BJ (cell line): ENCODE measurements at places on chromosomes 5 and 9.

DNA sequence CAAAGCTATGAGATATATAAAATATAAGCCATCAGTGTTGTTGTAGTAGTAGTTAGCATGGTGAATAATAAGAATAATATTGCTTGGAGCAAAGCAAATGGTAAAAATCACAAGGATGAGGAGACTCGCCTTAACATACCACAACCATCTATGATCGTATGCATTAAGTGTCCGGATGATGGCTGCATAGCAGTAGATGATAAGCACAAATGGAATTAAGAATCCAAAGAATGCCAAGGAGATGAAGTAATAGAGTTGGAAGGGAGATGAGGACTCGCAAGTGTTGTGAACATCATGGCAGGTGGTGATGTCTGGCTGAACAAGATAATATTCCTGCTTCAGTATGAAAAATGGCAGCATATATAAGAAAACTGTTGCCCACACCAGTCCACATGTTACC lies 5.5 kb downstream of the F2RL2 start:
- peak; percentile 43 for DNase-seq

DNA sequence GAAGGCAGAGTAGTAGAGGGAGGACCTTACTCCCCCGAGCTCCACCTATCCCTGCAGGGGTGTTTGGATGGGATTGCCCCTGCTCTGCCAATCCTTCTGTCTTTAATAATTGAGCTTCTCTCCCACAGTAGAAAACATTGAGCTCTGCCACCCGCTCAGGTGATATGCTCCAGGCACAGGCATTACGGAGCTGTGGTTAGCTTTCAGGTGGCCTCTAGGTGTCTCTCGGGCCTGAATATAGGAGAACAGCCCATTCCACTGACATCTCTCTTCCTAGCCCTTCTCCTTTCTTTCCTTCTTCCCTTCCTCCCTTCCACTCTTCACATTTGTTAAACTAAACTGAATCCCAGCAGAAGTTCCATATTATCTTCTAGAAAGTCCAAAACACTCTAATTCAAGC lies 203.4 kb downstream of the SYK start:
- DNase-seq, result no peak

DNA sequence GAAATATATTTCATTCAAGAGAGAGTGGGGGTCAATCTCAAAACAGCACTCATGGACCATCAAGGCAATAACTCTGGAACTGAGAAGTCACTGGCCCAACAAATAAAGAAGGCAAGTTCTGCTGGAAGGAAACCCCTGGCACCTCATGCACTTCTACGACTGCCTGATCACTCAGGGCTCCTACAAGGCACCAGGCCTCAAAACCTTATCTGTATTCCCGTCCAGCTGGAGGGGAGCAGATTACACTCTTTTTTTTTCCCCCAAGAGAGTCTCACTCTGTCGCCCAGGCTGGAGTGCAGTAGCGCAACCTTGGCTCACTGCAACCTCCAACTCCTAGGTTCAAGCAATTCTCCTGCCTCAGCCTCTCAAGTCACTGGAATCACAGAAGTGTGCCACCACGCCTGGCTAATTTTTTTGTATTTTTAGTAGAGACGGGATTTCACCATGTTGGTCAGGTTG lies 49.9 kb downstream of the P4HA2 start:
- no peak for DNase-seq

GRCh38 chr9:113682297-113682771 lies 193.8 kb upstream of the ZNF618 start:
- DNase-seq, result peak; percentile 47

DNA sequence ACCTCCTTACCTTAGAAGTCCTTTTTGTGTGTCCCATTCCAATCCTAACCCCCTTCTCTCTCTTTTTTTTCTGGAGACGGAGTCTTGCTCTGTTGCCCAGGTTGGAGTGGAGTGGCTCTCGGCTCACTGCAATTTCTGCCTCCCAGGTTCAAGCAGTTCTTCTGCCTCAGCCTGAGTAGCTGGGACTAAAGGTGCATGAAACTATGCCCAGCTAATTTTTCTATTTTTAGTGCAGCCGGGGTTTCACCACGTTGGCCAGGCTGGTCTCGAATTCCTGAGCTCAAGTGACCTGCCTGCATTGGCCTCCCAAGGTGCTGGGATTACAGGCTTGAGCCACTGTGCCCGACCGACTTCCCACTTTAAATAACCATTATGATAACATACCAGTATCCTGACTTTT lies 17.5 kb downstream of the TMEM38B start:
- DNase-seq, result no peak

DNA sequence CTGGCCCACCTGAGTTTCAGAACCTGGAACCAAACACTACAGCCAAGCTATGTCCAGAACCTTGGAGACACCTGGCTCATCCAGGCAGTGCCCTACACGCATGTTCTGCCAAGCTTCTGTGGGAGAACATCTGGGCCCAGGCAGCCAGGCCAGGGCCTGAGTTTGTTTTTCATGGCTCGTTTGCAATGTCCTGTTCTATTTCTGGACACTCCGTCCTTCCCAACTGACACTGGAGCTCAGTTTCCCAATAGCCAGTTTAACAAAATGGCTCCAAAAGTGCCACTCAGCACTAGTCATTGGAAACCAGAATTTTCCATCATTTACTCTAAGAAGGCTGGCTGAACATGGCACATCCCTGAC lies 38.6 kb downstream of the SH3RF2 start:
- DNase-seq, result no peak

GRCh38 chr9:110626101-110626829 lies 42.3 kb upstream of the MUSK start:
- DNase-seq, result peak; percentile 59

- DNase-seq, result no peak
Measured at GRCh38 chr9:7782400-7783120, 17.0 kb downstream of the DMAC1 start.

- DNase-seq, result no peak
Measured at GRCh38 chr5:108607421-108607820, 140.3 kb upstream of the FER start.

GRCh38 chr5:135271533-135272310 lies 127.3 kb downstream of the MACROH2A1 start:
- DNase-seq, result no peak

DNA sequence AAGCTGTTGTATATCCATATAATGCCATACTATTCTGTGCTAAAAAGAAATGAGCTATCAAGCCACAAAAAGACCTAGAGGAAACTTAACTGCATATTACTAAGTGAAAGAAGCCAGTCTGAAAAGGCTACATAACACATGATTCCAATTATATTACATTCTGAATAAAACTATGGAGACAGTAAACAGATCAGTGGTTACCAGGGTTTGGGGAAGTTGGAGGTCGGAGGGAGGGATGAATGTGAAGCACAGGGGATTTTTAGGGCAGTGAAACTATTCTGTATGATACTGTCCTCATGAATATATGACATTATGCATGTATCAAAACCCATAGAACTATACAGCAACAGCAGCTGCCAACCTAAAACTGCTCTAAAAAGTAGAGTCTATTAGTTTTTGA lies 5.6 kb upstream of the RFK start:
- no peak for DNase-seq

- DNase-seq, result no peak
Measured at GRCh38 chr5:14728459-14728938, 64.0 kb downstream of the OTULIN start.

DNA sequence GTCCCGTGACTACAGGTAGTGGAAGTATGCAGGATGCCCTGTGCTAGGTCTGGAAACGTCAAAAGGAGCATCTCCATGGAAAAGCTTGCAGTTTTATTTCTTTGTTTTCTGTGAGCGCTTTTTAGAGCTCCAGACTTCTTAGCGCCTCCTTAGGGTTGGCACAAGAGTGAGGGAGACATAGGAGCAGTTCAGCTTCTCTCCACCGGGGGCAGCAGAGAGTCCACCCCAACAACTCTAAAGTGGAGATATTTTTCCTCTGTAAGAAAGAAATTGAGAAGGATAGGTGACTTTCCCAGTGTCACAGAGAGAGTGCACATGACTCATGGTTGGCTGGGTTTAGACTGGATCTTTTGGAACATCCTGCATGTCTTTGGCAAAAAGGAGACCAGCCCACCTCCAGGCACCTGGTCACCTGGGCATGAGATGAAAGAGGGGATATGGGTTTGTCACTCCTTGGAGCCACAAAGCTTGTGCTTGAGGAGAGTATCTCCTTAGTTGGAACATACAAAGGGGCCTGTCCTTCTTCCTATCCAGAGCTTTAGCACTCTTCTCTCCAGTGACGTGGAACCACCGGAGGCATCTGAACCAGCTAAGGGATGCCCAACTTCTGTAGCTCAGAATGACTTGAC lies 637.7 kb downstream of the SEMA5A start:
- no peak for DNase-seq

GRCh38 chr5:112776301-112776856 lies 38.7 kb downstream of the APC start:
- peak; percentile 31 for DNase-seq

DNA sequence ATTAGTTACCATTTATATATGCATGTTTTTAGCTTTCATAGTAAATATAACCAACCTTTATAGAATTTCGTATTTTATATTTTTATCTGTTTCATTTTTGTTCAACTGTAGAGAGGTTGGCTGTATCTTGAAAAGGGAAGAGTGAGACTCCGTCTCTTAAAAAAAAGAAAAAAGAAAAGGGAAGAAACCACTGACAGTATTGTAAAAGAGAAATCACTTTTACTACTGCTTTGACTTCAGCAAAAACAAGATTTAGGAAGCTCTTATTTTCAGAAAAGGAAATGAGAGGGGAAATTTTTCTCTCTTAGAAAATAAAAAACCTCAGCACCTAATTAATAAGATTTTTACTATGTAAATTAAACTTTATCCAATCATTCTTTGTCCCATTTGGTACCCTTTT lies 14.4 kb downstream of the POLK start:
- no peak for DNase-seq

DNA sequence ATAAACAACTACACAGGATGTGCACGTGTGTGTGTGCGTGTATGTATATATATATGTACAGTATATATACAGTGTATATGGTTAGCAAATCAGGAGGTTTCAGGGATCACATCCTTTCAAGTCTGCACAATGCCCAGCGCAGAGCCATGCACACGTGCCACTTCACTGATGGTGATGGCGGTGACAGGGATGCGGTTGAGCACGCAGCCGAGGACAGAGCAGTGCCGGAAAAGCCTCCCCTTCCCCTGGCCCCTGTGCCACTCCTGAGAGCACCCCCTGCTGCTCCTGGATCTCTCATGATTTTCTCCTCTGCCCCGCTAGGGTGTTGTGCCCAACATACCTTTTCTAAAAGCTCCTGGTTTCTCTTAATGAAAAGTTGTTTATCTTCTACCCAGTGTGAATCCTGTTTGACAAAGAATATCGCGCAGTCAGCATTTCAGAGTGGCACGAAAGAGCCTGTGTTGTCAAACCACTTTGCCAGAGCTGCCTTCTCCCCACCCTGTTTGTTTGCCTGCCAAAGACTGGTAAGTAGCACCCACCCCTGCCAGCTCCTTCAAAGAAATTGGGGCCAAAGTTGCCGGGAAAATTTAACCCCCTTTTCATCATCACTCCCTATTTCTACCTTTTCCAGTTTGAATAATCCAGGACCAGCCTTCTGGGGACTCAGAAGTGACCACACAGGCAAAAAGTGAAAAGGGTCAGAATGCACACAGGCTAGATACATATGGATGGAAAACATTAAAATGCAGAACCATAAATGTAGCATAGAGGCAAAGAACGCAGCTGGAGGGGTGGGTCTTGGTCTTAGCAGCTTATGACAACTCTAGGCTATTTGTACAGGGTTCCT lies 126.2 kb upstream of the DPYSL3 start:
- no peak for DNase-seq

GRCh38 chr5:110371725-110372041 lies 354.8 kb downstream of the TMEM232 start:
- no peak for DNase-seq

- no peak for DNase-seq
Measured at GRCh38 chr5:72267685-72268084, 52.4 kb downstream of the MRPS27 start.

DNA sequence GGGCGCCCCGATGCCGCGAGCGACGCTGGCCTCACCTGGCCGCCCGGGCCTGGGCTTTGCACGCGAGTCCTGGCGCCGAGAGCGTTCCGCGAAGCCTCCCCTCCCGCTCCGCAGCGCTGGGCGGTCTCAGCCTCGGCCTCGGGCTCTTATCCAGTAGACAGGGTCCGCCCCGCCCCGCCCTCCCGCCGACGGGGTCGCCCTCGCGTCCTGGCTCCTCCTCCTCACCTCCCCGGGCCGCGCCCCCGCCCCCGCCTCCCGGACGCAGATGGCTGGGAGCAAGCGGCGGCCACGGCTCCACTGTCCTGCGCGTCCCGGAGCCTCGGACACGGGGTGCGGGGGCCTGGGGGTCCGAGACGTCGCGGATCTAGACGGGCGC lies at the start of gene SLC6A3:
TSS of gene SLC6A3 (minus strand) at position 128 of the 376 bp plus-strand sequence. CDS start 2,243 bp downstream, outside the sequence.
- DNase-seq, result no peak

GRCh38 chr5:124721229-124721735 lies 25.2 kb downstream of the ZNF608 start:
- no peak for DNase-seq

GRCh38 chr5:103519550-103519949 lies 43.0 kb downstream of the NUDT12 start:
- no peak for DNase-seq

- no peak for DNase-seq
Measured at GRCh38 chr9:107153336-107153735, 129.7 kb upstream of the RAD23B start.

DNA sequence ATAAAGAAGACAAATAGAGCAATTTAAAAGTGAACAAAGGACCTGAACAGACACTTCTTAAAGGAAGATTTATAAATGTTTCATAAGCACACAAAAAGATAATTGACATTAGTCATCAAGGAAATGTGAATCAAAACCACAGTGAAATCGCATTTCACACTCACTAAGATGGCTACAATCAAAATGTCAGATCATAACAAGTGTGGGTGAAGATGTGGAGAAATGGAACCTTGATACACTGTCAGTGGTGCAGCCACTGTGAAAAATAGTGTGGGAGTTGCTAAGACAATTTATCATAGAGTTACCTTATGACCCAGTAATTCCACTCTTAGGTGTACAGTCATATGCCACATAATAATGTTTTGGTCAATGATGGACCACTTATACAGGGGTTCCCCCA lies 54.5 kb upstream of the HTR4 start:
- no peak for DNase-seq

DNA sequence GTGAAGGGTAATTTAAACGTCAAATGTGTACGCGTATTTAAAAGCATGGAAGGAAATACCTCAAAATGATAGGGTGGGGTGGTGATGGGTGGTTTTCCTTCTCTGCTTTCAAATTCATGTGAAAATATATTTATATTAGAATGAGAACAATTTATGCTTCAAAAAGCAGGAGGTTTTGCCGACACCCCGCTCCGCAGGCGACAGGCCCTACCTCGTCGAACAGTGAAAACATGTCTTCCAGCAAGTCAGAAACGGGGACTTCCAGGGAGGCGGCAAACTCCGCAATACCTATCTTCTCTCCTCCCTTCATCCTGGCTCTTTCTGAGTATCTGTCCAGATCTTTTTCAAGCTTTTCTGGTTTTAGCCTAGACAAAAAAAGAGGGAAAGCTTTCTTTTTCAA lies 28.5 kb upstream of the SLC6A3 start:
- no peak for DNase-seq

DNA sequence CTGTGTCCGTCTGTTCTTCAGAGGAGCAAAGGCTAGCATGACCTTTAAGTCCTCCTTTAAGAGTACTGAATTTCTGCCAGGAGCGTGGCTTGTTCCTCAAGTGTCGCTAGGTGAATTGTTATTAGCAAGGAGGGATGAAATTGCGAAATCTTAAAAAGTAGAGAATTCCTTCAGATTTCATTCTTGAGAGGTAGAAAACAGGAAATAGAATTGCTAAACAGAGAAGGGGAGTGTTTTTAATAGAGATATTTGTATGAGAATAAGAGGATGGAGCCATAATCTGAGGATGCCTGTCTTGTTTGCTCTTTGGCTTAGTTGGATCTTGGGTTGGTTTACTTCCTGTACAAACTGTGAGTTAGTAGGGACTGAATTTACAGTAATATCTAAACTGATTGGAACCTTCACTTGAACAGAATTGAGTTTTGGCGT lies 39.2 kb downstream of the EXOSC2 start:
- DNase-seq, result no peak
